CD4-positive, alpha-beta T cell treated with Interleukin-17A for 4 hours (primary cell): ENCODE measurements at places on chromosomes 16 and 17.

- DNase-seq: no peak
Measured at GRCh38 chr17:11539637-11540036, 58.6 kb upstream of the DNAH9 start.

DNA sequence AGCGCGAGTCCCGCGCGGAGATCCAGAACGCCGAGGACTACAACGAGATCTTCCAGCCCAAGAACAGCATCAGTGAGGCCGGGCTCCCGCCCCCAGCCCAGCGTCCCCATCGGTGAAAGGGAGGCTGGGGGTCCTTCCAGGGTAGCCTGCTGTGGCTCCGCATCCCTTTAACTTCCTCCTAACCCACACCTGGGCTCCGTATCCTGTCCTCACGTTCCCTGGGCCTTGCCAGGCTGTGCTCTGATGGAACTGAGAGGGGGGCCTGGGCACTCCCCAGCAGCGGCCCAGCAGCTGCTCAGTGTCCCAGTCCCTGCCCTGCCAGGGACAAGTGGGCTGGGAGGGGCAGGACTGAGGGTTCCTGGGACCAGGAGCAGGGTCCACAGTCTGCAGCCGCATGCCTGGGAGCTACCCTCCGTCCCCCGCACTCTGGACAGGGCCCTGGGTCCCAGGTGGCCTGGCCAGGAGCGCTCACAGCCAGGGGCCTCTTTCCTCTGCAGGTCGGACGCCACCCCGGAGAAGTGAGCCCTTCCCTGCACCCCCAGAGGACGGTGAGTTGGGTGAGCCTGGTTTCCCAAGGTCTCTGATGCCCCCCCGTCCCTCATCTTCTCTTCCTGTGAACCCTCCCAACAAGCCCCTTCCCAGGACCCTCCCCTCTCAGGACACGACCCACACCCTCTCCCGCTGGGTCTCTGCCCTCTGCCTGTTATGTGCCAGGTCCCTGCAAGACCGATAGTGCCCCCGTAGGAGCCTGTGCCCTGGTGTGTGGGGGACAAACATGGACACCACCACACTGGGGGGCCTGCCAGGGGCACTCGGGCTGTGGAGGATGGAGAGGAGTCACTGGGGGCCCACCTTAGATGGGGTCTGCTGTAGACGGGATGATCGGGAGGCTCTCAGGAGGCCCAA, 18.1 kb downstream of the KATNB1 start:
- no peak for DNase-seq

GRCh38 chr17:70535986-70536385, 366.7 kb downstream of the KCNJ2 start:
- no peak for DNase-seq

DNA sequence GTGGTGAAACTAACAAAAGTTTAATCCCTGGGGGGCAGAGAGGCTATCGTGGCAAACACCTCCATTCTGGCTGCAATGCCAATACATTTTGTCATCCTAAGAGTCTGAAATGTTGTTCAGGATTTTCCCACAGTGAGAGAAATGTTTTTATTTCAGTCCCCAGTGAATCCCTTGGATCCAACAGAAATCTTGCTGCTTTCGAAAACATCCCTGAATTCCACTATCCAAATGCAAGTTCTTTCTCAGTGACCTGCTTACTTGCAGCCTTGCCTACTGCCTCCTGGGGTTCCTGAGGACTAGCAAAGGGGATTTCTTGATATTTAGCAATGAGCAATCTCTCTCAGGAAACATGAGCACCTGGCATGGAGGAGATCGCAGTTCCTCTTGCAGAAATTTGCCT, 202.1 kb upstream of the IRX3 start:
- DNase-seq: no peak

DNA sequence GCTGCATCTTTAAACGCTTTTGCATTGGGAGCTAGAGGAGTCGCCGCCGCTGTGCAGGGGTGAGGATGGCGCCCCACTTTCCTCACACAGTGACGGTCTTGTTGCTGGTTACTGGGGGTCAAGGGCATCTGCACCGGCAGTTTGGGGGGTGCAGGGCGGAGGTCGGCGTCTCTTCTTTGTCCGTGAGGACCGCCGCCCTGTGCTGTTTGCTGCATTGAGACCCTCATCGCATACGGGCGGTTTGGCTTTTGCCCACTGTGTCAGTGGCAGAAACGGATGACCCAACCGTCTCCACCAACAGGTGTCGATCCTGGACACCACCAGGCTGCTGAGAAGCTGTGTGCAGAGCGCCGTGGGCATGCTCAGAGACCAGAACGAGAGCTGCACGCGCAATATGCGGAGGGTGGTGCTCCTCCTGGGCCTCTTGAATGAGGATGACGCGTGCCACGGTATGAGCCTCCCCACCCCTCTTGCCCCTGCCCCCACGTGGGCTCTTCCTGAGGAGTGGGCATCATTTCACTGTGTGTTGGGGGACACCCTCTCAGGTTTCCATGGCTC, 61.2 kb upstream of the ENDOV start:
- DNase-seq: no peak

- no peak for DNase-seq
Measured at GRCh38 chr17:71192848-71193247, 928.0 kb upstream of the SOX9 start.

GRCh38 chr16:14097182-14097959, 26.3 kb downstream of the MRTFB start:
- DNase-seq: no peak
